ENCODE measurements at places on chromosomes 5 and 9. TPM values are rescaled to one million over a fixed set of nuclear protein-coding genes. Genes with fewer than 3 reads are reported as not detected.

DNA sequence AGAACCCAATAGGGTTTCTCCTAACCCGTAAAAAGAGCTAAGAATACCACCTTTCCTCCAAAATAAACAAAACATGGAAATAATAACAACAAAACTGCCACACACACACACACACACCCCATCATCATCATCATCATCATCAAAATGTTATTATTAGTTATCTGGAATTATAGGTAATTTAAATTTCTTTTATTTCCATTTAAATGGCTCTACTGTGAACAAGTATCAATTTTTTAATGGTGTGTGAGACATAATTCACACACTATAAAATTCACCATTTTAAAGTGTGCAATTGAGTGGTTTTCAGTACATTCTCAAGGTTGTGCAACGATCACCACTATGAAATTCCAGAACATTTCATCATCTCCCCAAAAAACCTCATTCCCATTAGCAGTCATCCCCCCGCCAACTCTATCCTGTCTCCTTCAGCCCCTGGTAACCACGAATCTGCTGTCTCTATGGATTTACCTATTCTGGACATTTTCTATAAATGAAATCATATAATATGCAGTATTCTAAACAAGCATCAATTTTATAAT lies 172.7 kb downstream of the ROR2 start:
- no peak overlapping the region for H3K27ac ChIP-seq
- no peak for DNase-seq
- peaks cover 21% of the 10 kb centered on the region for H3K27me3 ChIP-seq

GRCh38 chr5:1164696-1165630 lies 36.4 kb upstream of the SLC6A19 start:
- DNase-seq: no peak
- peaks cover 7% of the 10 kb centered on the region for H3K27me3 ChIP-seq
- H3K27ac ChIP-seq: no peak overlapping the region
- peaks cover 6% of the 10 kb centered on the region for H3K4me1 ChIP-seq
- H3K4me3 ChIP-seq: no peak overlapping the region
- H3K36me3 ChIP-seq: no peaks in the 10 kb centered on the region

DNA sequence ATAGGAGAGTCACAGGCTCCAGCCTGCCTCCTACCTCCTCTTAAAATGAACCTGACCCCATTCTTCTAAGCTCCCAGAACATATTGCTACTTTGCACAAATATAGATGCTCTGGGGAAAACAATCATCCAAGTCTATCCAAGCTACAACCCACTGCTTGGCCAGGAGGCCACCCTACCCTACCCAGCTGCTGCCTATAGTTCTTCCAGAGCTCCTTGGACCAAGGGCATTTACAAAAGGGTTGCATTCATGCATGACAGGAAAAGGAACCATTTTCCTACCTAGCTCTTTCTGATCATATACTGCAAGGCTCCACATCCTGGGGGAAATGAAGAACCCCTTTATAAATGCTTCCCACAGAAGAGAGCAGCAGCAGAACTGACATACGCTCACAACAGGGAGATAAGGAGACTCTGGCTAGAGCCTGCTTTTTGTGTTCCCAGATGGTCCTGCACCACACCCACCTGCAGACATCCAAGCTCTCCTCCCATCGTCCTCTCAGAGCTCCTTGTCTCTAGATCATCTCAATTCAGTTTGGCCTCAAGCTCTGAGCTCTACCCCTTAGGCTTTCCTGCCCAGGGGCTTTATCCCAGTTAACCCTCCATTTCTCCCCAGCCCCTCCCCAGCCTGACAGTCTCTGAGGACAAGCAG lies 185.5 kb downstream of the SPOCK1 start:
- no peak overlapping the region for H3K27ac ChIP-seq
- H3K4me3 ChIP-seq: no peak overlapping the region
- H3K36me3 ChIP-seq: no peaks in the 10 kb centered on the region
- H3K4me1 ChIP-seq: no peaks in the 10 kb centered on the region
- peaks cover 11% of the 10 kb centered on the region for H3K27me3 ChIP-seq
- no peak for DNase-seq

- H3K27ac ChIP-seq: no peak overlapping the region
- no peak overlapping the region for H3K4me3 ChIP-seq
- peaks cover 5% of the 10 kb centered on the region for H3K36me3 ChIP-seq
- peaks cover 28% of the 10 kb centered on the region for H3K27me3 ChIP-seq
- DNase-seq: no peak
- H3K4me1 ChIP-seq: peaks cover 10% of the 10 kb centered on the region
Measured at GRCh38 chr5:93601802-93602155, 18.8 kb downstream of the NR2F1 start.

Gene BARHL1
- not detected for total RNA-seq

Gene SLCO4C1
- total RNA-seq: 0.29 TPM

Gene PCDHGB2
- total RNA-seq: 0.10 TPM
